Liver (tissue), 10 donors: ENCODE measurements at places on chromosomes 12 and 14. TPM values are rescaled to one million over a fixed set of nuclear protein-coding genes. Genes with fewer than 3 reads are reported as not detected.

Gene PRIMA1
- not detected for total RNA-seq

GRCh38 chr12:115319446-115320040 lies 635.6 kb upstream of the TBX3 start:
- no peak for DNase-seq

- no peak for DNase-seq
These were observed 6.5 kb downstream of the AHNAK2 start for GRCh38 chr14:104971447-104972240.

Gene GPR68
- total RNA-seq: 0.37 TPM

DNA sequence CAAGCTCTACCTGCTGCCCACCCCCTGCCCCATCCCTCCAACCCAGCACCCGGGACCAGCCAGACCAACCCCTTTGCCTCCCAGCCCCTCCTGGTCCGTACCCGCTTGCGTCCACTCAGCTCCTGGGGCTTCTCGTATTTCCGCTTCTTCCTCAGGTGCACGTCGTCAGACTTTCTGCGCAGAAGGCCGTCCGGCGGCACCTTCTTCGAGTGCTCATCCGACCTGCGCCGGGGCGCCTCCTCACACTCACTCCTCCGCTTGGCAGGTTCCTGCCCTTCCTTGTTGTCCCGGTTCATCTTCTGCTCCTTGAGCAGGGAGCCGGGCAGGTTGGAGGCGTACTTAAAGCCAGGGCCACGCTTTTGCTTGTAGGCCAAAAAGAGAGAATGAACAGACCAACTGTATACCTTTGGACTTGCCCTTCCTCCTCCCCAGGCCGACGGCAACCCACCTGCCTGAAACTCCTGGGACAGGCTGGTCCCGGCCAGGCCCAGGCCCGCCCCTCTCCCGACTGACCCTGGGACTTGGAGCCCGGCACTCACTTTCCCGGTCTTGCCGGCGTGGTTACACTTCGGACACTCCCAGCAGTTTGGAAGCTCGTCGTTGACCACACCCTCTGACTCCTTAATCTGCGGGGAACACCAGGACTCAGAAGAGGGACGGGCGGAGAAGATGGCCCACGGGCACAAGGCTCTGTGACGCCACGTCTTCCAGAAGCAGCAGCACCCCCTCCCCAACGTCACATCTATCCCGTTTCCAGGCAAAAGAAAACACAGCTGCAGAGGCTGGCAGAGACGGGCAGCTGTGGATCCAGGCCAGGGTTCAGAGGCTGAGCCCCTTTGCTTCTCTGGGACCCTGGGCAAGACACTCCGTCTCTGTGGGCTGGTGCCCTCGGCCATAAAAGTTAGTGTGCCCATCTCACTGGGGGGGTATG lies 44.3 kb downstream of the RNF34 start:
- no peak for DNase-seq

GRCh38 chr12:24398605-24399004 lies 449.1 kb upstream of the SOX5 start:
- no peak for DNase-seq

Gene B3GNT4
- not detected for total RNA-seq

Gene PLEKHG7
- 0.28 TPM for total RNA-seq

DNA sequence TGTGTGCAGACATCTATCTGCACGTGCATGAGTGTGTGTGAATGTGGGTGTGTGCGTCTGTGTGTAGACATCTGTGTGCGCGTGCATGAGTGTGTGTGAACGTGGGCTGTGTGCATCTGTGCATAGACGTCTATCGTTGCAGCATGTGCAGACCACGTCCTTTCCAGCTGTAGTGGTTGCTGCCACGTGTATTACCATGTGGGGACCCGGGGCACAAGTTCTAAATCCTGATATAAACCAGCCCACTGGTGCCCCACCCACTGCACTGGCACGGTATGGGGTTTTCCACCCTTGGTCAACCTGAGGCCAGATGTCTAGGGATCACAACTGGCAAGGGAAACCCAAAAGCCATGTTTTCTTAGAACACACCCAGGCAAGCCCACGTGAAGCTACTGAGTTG lies 197.0 kb downstream of the ANO2 start:
- no peak for DNase-seq

Gene EGLN3
- total RNA-seq: 1.6 TPM

DNA sequence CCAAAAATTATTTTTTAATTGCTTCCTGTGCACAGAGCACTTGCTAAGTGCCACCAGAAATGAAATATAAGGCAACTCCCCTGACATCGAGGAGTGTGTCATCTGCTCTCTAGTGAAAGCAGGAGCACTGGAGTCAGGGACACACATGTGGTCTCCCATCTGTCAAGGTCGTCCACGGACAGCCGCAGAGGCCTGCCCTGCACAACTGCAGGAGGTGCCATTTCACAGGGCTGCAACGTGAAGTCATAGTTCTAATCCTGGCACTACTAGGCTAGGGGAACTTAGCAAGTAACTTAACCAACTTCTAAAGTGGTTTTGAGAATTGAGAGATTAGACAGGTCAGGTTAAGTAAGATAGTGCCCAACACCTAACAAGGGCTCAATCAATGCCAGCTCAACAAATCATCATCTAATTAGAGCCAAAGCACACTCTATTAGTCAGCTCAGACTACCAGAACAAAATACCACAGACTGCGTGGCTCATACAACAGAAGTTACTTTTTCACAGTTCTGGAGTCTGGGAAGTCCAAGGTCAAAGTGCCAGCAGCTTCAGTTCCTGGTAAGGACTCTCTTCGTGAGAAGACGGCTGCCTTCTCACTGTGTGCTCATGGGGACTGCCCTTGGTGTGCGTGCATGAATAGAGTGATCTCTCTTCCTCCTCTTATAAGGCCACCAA lies 30.7 kb downstream of the FOXN3 start:
- DNase-seq: no peak

- no peak for DNase-seq
These were observed 194.4 kb downstream of the KIF26A start for GRCh38 chr14:104332634-104333270.

DNA sequence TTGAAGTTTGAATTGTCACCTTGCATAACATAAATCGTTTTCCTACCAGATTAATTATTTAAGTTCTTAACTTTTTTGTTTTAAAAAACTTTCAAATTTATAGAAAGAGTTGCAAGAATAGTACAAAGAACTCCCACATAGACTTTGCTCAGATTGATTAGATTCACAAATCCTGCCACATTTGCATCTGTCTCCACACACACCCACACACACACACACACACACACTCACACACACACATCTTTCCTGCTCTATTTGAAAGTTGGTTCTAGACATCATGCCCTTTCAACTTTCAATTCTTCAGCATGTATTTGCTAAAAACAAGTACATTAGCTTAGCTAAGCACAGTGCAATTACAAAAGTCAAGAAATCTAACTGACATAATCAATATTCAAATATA lies 184.0 kb downstream of the ITPR2 start:
- no peak for DNase-seq

GRCh38 chr12:59734371-59734770 lies 138.5 kb downstream of the SLC16A7 start:
- no peak for DNase-seq

DNA sequence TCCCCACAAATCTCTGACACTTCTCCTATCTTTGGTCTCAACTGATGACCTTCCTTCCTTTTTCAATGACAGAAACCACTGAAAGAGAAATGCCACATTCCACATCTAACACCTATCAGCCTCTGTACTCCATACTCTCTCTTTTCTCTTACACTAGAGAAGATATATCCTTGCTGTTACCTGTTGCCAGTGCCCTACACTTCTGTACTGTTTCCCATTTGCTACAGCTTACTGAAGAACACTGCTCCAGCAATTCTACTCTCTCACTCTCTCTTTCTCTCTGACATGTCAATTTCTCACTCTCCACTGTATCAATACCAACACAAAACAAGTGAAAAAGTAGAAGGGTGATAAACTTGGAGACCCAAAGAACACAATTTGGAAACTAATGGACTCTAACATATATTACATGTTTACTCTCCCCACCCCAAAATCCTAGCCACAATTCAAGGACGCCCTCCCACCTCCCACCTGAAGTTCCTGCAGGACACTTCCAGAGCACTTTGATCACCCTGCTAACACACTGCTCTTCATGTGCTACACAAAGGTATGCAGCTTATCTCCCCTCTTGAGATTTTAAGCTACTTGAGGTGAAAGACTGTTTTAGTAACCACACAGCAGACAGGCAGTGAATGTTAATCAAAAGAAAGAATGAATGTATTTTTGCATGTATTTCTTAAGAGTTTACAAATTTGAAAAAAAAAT lies 95.0 kb downstream of the MED13L start:
- DNase-seq: no peak

Gene PAWR
- 10.9 TPM for total RNA-seq

DNA sequence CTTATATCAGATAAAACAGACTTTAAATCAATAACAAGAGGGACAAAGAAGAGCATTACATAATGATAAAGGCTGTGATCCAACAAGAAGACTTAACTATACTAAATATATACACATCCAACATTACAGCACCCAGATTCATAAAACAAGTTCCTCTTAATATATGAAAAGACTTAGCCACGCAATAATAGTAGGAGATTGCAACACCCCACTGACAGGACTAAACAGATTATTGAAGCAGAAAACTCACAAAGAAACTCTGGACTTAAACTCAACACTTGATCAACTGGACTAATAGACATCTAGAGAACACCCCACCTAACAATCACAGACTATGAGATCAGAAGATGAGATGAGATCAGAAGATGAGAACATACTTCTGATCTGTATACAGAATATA lies 5.7 kb upstream of the CLEC14A start:
- no peak for DNase-seq

GRCh38 chr14:73263606-73264005 lies 26.3 kb downstream of the PAPLN start:
- DNase-seq: no peak

Gene RAD51AP1
- total RNA-seq: 14.9 TPM

DNA sequence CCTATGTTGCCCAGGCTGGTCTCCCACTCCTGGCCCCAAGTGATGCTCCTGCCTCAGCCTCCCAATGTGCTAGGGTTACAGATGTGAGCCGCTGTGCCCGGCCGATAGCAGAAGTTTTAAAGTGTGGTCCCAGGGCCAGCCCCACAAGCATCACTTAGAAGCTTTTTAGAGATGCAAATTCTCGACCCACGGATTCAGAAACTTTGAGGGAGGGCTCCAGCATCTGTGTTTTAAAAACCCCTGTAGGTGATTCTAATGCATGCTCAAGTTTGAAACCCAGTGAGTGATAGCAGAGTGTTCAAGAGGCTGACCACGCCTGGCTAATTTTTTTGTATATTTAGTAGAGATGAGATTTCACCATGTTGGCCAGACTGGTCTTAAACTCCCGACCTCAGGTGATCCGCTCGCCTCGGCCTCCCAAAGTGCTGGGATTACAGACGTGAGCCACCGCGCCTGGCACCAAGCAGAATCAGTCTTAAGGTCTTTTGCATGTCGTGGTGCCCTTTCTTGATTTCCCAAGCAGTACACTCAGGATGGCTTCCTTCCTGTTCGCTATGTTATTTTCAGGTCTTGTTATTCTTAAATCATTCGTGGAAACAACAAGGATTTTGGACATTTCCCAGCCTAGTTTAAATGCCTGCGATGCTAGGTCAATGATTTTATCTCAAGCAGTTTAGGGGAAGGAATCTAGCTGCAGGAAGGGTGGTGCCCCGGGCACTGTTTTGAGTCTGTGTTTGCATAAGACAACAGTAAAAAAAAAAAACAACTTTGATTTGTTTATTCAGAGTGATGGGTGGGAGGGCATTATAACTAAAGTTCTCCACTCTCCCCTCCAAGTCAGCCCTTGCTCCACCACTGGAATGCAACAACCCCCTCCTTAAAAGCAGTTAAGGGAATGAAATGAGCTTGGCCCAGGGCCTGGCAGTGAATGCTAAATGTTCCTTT lies 9.2 kb upstream of the RILPL2 start:
- DNase-seq: no peak

GRCh38 chr12:1130571-1130970 lies 139.5 kb downstream of the ERC1 start:
- DNase-seq: no peak

DNA sequence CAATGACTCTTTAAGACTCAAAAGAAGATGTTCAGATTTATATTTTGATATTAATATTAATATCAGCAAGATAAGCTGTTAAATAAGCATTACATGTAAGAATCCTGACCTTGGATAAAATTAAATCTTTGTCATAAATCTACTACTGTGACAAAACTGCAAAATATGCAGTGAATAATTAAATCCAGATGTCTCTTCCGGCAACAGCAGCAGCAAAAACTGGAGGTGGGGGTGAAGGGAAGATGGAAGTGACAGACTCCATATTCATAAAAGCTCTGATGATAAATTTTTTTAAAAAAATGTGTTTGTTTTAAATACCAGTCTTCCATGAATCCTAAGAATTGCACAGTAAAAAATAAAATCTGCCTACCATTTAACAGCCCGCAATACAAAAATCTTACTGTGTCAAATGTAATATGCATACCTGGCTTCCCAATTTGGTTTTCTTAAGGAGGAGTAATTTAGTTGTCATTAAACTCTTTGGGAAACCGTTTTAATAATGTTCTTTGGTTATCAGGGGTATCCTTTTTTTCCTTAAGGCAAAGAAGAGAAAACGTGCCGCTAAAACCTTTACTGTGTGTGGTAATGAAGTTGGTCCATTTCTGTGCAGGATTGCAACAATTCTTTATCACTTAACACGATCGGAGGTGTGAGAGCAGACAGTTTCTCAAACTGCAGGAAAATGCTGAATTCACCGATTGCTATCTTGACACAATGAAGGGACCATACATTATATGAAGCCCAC lies 478.2 kb downstream of the DIO2 start:
- no peak for DNase-seq

DNA sequence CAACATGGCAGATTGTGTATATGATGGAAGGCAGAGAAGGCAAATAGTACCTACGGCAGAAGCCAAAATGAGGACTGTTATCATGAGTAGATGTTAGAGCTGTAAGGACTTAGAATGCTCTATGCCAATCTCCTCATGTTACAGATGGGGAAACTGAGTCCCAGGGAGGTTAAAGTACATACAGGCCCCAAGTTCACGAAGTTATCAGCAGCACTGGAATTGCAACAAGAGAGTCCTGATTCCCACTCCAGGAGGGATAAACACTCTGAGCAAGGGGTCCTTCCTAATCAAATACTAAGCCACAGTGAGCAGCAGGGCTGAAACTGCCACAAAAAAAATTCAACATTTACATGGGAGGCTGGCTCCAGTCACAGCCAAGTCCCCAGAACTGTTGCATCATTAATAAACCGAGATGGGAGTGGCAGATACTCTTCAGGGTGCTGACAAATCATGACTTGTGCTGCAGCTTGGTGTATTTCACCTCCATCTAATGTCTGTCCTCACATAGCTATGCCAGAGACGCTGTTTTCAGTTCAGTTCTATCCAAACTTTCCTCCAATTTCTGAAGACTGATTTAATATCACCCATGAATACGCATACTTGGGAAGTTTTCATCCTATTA lies 24.2 kb downstream of the NUAK1 start:
- DNase-seq: no peak

Gene TMPRSS12
- not detected for total RNA-seq

- no peak for DNase-seq
These were observed 1.7 kb upstream of the NOS1 start for GRCh38 chr12:117363056-117363662.

GRCh38 chr14:67492538-67492937 lies 4.0 kb upstream of the TMEM229B start:
- DNase-seq: no peak

Gene ERGIC2
- 37.4 TPM for total RNA-seq
